ENCODE measurements at places on chromosomes 3 and 15. TPM values are rescaled to one million over a fixed set of nuclear protein-coding genes. Genes with fewer than 3 reads are reported as not detected.

Gene HIGD2B
- total RNA-seq: not detected

GRCh38 chr3:190338717-190339116, 16.5 kb upstream of the CLDN1 start:
- DNase-seq: no peak

DNA sequence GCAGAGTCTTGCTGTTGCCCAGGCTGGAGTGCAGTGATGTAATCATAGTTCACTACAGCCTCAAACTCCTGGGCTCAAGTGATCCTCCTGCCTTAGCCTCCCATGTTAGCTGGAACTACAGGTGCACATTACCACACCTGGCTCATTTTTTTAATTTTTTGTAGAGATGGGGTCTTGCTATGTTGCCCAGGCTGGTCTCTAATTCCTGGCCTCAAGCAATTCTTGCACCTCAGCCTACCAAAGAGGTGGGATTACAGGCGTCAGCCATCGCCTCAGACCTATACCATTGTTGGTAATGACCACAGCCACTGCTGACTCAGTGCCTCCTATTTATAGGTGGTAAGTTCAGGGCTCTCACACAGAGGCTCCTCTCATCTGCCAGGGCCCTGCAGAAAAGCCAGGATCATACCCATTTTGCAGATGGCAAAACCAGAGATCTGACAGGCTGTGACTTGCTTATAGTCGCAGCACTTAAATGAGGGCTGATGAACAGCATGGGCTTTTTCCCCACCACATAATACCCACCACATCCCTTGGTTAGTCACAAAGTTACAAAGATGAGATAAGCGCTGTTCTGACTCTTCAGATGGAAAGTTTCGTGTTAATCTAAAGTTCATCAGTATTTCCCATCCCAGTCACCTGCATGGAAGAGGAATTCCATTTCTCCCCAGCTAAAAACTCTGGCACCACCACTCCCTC, 21.8 kb upstream of the SPATA12 start:
- no peak for DNase-seq

- DNase-seq: no peak
Measured at GRCh38 chr15:100030586-100031229, 297.5 kb upstream of the LYSMD4 start.

- no peak for DNase-seq
Measured at GRCh38 chr3:100783619-100784018, 74.3 kb downstream of the TFG start.

Gene MRPL3
- total RNA-seq: 175 TPM

Gene AQP9
- total RNA-seq: not detected

DNA sequence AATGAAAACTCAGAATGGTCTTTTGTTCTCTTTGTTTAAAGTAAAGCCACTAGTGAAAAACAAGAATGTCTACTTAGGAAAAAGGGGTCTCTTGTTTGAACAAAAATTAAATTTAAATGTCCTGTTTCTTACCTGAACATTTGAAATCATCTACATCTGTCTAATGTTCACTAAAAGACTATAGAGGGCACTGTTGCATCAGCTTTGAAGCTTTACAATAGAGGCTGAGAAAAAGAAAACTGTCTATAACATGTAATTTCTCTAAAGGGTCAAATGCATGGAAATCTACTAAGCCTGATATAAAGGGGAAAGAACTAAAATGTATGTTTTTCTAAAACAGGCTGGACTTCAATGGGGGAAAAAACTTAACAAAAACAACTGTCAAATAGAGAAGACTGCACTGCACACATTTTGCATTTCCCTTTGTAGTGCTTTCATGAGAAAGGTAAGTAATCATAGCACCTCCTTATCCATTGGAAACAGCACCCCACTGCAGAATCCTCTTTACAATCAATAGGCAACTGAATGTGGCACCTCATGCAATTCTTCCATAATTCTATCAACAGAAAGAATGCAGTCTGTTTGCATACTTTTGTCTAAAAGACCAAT, 26.3 kb downstream of the DPH6 start:
- no peak for DNase-seq

GRCh38 chr3:182325213-182325950, 467.9 kb upstream of the ATP11B start:
- no peak for DNase-seq

GRCh38 chr3:132237652-132238032, 79.6 kb upstream of the ACP3 start:
- DNase-seq: no peak

DNA sequence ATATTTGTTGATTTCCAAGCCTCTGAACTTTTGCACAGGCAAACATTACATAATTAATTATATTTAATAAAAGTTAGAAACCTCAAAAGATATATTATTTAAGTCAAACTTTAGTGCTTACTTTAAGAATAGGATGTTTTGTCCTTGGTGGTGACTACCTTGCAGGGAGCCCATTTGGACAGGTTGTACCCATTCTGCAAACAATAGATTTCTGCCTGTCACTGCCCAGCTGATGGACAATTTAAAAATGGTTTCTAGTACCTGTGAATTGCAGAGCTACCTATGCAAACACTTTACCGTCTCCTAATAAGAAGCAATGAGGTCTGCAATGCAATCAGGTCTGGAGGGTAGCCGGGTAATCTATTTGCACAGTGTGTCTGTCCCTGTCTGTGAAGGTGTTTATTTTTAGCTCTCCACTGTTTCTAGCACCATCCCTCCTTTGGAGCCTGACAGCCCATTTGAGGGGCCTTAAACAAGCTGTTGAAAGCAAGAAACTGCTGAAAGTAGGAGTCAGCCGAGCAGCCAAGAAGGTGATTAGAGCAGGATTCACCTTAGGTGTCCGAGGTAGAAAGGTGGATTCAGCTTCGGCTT, 556.2 kb upstream of the CFAP20DC start:
- DNase-seq: no peak

Gene KBTBD13
- total RNA-seq: not detected

DNA sequence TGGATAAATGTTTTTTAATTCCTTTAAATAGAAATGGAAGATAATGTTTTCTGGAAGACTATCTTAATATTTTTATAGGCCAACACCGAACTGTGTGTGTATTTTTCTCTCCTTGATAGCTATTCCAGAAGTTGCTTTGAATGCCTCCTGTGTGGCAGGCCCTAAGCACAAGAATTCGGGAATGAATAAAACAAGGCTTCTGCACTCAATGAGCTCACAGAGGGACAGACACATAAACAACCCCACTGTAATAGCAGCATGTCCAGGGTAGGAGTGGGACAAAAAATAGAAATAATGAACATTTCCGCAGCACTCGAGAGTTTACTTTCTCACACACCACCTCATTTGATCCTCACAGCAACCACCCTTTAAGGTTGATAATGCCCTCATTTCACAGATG, 18.0 kb downstream of the SRGAP3 start:
- DNase-seq: no peak

DNA sequence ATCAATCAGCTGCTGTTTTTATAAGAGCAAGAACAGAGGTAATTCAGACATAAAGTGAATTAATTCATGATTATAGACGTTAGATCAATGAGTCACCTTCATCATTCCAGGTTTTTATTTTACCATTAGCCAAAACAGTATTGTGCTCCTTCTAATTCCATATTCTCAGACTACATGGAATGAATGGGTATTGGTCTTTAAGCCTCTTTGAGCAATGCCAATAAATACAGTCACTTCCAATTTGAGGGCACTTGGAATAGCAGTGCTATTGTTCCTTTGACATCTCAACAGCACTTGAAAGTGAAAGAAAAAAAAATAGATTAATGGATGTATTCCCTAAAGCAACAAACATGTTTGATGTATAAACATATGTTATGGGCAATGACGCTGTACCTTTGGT, 830.9 kb upstream of the CFAP20DC start:
- no peak for DNase-seq

DNA sequence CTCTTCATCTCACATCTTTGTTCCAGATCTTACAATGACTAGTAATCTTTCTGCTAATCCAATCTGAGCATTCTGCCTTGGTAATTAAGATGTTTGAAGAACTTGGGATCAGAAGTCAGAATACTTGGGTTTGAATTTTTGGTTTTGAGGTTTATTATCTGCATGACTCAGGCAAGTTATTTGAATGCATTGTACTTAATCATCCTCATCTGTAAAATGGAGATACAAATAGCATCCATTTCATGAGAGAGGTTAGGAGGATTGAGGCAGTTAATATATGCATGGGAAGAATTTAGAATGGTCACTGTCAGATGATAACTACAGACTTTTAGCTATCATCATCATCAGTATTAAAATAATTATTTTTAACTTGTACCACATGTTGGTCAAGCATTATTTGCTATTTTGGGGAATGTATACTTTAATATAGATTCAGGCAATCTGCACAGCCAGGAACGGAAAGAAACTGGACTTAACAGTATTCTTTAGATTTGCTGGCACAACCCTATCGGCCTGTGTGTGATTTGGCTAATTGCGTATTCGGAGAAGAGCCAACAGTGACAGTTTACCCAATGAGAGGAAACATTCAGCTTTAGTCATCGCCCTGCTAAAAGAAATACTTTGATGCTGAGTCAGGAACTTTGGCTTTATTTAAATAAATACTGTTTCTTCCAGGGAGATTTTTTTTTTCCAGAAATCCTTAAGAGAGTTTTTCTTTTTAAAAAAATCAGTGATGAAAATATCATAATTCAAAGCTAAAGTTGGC, 600.0 kb downstream of the ROBO1 start:
- no peak for DNase-seq

Gene EFCC1
- 0.21 TPM for total RNA-seq
